ENCODE measurements at places on chromosomes 16 and 17.
A peak's percentile ranks its signal among the peaks of the same experiment; 100 is the strongest.

DNA sequence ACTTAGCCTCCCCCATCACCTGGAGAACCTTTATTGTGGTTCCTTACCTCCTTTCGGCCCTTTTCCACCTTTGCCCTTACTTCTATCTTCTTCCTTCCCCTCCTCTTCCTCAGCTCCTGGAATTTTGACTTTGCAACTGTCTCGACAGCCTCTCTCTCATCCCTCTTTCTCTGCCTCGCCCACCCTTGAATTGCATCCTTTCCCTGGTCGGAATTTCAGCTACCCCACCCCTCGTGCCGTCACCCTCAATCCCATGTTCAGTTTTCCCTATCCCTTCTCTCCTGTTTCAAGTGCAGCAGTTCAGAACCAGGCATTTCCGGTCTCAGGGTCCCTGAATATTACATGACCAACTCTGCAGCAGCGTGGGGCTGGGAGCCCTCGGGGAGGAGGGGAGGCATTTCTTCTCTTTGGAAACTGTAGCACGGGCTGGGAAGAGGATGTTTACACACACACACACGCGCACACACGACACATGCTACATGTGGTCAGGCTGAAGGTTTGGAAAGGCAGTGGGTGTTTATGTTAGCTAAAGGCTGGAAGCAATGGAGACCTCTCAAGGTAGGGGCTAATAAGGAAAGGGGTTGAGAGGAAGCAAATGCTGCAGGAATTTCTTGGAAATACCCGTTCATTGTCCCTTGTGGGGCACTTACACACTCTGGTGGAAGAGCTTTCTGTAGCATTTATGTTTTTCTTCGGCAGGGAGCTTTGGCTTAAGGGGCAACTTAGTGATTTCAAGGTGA lies 971 bp downstream of the MINK1 start:
- peak; percentile 68 for DNase-seq

- DNase-seq: no peak
Observed at GRCh38 chr16:64858076-64858475, 263.8 kb downstream of the CDH11 start.

DNA sequence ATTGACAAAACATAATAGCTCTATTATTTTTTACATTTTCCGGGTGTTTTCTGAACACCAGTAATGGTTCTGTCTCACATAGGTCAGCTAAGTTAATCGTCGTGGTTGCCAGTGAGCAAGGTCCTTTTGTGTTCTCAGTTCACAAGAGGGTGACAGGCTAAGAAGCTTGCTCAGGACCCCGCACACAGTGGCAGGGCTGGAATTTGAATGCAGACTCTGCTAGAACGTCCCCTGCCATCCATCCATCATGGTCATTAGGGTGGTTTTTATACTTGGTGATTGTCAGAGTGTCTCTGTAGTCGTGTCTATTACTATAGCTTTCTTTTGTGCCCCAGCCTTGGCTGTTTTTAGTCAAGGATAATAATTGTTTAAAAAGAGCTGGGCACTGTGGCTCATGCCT lies 176.2 kb downstream of the SNX29 start:
- DNase-seq: no peak

DNA sequence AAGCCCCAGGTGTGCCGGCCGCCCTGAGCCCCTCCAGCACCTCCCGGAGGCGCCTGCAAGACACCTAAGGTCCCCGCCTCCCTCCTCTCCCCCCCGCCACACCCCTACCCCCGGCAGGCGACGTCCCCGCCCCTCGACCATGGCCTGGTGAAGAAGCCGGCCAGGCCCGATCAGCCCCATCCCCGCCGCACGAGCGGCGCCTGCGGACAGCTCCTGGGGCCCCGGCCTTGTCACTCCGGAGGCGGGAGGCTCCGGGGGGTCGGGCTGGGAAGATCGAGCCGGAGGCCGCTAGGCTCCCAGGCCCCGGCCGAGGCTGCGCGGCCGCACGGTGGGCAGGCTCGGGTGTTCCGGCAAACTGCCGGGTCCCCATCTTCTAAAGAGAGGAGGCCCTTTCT lies 405 bp upstream of the ACE start:
- no peak for DNase-seq

GRCh38 chr16:85838876-85839585 lies 39.5 kb downstream of the COX4I1 start:
- no peak for DNase-seq

DNA sequence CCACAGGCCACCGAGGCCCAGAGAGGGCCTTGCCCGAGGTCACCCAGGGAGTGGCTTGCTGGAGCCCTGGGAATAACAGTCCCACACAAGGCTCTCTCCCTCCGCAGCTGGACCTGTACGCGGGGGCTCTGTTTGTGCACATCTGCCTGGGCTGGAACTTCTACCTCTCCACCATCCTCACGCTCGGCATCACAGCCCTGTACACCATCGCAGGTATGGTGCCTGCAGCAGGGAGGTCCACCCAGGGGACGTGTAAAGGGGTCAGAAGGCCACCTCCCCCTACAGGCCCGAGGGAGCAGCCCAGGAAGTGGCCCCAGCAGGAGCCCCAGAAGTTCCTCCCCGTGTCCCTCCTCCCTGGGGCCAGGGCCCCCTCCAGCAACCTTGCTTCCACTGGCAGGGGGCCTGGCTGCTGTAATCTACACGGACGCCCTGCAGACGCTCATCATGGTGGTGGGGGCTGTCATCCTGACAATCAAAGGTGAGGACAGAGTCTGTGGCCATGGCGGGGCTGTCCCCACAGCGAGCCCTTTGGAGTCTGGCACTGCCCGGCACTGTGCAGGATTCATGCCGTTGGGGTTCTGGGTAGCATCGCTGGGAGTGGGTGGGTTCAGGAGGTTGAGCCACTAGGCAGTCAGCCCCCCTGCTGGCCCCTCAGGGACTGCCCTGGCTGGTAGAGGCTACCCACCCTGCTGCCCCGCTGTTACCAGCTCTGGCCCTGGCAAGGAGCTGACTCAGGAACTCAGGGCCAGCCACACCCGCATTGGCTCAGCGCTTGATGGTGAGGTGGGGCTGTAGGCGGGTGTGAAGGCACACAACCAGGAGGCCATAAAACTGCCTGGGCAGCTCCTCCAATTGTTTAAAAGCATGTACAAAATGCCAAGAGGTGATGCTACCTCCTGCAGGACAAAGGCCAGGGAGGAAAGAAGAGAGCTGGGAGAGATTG lies 17.3 kb downstream of the SLC5A10 start:
- no peak for DNase-seq

All from HepG2 (cell line).